Activated T-cell treated with anti-CD3 and anti-CD28 coated beads, Interleukin-2, amount 50 U/mL, for 1 hour (primary cell): ENCODE measurements at places on chromosomes 4 and X.

- DNase-seq: no peak
These were observed 127.1 kb downstream of the PJA1 start for GRCh38 chrX:69038188-69038587.

DNA sequence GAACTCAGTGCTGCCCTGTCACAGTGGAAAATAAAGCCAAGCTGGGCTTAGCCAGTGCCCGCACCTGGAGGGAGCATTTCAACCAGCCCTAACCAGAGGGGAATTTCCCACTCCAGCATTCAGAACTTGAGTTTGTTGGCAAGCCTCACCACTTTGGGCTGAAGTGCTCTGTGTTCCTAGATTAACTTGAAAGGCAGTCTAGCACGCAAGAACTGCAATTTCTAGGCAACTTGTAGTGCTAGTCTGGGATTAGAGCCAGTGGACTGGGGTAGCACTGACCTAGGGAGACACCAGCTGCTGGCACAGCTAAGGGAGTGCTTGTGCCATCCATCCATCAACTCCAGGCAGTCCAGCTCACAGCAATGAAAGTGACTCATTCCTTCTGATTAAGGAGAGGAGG is 1060.6 kb upstream of the GRID2 start:
- DNase-seq: no peak

- no peak for DNase-seq
These were observed 87.6 kb downstream of the DCUN1D4 start for GRCh38 chr4:51930557-51930956.

- no peak for DNase-seq
These were observed 75.9 kb upstream of the AFAP1 start for GRCh38 chr4:8015512-8015911.

GRCh38 chrX:70313503-70313902 is 23.6 kb downstream of the KIF4A start:
- DNase-seq: no peak

- no peak for DNase-seq
These were observed 63.2 kb downstream of the JAKMIP1 start for GRCh38 chr4:6137027-6137746.

DNA sequence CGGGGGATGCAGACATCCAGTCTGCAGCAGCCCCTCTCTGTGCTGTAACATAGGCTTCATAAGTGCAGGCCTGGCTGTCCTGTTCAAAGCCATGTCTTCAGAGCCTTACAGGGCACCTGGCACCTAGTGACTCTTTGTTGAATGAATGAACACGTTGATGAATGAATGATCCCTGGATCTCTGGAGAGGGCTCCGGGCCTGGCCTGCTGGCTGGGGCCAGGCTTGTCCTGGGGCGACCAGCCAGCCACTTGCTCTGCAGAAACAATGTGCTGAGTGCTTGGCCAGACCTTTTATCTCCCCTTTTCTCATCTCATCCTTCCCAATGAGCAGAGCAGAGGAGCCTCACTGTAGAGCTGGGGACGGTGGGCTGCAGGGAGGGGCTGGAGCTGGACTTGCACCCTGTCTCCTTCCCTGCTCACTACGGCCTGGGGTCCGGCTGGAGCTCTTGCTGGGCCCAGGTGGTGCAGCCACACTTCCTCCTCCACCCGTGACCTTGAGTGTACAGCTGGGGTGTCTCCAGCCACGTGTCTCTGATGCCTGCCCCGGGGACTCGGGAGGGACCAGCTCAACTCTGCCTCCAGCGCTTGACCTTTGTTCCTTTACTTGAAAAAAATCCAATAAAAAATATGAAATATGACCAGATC is 77.9 kb downstream of the PSAPL1 start:
- DNase-seq: no peak

DNA sequence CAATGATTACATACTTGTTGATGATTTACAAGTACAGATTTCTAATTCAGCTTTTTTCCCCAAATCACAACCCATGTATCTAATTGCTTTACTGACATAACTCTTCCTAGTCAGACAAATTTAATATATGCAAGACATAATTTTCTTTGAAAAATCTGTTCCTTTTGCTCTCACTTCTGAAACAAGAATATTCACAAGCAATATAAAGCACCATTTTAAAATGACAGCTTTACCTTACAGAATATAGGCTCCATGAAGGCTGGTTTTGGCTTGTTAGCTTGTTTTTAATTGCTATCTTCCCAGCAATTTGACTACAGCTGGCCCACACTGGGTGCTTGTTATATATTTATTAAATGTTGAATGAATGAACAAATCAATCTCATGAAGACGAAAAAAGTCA is 24.5 kb downstream of the GPM6A start:
- DNase-seq: no peak

- DNase-seq: no peak
These were observed 136.2 kb downstream of the TBC1D19 start for GRCh38 chr4:26719954-26720552.

DNA sequence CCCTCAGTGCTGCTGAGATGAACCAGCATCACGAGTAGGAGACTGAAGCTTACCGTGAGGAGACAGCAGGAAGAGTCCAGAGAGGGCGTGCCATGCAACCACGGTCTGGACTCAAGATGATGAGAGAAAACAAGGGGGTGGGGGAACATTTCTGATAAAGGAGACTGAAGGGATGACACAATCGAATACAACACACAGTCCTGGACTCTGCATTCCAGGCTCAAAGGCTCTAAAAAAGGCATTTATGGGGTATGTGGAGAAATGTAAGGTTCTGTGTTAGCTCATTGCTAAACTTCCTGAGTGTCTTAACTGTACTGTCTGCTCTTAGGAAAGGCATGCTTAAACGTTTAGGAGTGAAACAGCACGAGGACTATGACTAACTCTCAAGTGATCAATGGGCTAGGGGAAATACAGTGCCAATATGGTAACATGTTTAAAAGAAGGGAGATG is 20.6 kb upstream of the IRAK1 start:
- no peak for DNase-seq

DNA sequence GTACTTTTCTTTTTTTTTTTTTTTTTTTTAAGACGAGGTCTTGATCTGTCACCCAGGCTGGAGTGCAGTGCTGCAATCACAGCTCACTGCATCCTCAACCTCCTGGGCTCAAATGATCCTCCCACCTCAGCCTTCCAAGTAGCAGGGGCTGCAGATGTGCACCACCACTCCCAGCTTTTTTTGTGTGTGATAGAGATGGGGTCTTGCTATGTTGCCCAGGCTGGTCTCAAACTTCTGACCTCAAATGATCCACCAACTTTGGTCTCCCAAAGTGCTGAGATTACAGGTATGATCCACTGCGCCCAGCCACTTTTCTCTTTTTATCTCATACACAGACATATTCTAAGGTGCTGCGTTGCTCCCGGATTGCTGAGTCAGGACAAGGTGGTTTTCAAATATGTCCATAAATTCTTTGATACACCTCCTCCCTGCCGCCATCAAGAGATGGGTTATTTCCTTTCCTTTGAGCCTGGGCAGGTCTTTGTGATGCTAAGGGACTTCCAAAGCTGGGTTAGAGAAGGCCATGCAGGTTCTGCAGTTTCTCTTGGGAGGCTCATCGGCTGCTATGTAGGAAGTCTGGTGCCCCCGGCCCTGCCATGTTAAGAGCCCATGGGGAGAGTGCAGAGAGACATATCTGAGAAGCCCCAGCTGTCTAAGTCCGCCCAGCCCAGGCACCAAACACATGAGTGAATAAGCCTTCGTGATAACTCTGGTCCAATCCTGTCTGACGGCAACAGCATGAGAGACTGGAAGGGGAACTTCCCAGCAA is 8.4 kb upstream of the PLA2G12A start:
- DNase-seq: no peak

DNA sequence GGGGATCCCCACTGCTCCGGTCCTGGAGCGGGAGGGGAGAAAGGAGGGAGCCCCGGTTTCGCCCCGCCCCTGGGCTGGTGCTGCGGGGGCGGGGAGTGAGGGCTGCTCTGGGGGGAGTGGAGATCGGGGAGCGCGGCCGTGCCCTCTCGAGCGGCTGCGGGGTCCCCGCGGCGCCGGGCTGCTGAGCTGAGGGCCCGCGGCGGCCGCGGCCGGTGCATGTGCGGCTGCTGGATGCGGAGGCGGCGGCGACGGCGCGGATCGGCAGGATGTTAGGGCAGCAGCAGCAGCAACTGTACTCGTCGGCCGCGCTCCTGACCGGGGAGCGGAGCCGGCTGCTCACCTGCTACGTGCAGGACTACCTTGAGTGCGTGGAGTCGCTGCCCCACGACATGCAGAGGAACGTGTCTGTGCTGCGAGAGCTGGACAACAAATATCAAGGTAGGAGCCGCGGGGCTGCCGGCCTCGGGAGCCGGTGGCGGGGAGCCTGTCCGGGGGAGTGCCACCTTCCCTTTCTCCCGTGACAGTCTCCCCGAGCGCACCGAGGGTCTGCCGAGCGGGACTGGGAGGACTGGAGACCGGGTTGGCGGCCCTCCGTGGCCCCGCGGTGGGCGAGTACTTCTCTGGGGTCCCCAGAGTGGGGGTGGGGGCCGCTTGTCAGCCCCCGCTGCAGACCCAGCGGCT is at the start of gene ING2:
Gene ING2, plus strand, starts transcription at position 129 of the 681 bp plus-strand sequence. Its CDS starts 138 bp downstream, at position 267.
- no peak for DNase-seq
